Choroid plexus epithelial cell (primary cell): ENCODE measurements at places on chromosomes 2 and 18.

- peak; percentile 47 for DNase-seq
Measured at GRCh38 chr18:26654616-26655524, 106.5 kb upstream of the KCTD1 start.

DNA sequence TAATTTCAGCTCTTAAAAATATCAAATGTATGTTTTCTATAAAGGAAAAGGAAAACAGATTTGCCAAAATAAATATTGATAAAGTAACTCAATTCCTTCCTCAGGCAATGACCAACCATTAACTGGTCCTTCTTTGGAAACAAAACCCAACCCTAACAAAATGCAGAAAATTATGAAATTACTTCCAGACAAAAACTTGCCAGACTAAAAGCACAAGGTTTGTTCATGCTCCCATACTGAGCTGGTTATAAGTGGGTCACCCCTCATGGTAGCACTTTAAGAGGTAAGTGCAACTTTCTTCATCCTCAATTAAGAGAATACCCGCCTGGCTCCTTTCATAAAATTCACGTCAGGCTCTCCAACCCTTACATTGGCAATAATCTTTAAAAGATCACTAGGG, 31.1 kb upstream of the TTC32 start:
- no peak for DNase-seq

- DNase-seq = no peak
Measured at GRCh38 chr2:236964291-236964690, 121.4 kb upstream of the COPS8 start.

GRCh38 chr2:12340164-12340563, 376.6 kb upstream of the TRIB2 start:
- peak; percentile 70 for DNase-seq

GRCh38 chr18:22432657-22433137, 15.0 kb upstream of the CTAGE1 start:
- DNase-seq = peak; percentile 85

GRCh38 chr2:86764661-86765309, 25.9 kb downstream of the CD8A start:
- peak; percentile 75 for DNase-seq

DNA sequence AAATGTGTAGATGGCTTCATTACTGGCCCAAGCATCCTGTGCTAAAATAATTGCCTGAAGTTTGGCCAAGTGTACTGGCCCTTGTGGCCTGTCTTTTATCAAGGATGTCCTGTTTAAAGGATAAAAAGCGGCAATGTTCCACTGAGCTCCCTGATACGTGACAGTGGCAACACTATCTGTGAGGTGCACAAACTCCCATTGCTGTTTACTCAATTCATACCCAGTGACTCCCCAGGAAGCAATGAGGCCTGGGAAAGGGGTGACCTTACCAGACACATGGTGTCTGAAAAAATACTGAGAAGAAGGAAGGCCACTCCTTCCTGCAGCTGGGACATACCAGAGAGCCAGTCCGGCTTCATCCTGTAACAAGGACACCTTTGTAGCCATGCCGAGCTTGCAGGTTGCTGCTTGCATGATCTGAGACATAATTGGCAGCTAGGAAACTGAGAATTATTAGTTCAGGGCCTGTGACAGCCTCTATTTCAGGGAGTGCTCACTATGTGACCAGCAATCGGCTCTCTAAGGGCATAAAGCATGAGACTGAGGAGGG, 198.5 kb upstream of the LRATD1 start:
- no peak for DNase-seq

DNA sequence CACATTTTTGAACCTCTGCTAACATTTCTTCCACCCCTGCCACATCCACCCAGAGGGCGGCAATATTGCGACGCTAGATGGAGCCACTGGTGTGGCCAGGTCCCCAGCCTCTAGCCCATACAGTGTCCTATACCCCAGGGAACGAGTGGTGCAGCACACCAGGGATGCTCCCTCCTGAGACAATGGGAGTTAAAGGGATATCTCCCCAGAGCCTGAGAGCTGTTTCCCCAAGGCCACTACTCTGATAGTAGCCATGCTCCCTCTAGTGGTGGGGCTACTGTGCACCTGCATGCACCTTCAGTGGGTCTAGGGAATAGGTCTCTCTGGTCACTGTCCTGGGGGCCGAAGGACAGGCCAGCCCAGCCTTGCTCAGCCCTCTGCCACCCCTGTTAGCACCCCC, 336.4 kb upstream of the FSHR start:
- DNase-seq = no peak

GRCh38 chr18:47081578-47081977, 46.2 kb upstream of the ELOA2 start:
- DNase-seq = no peak

- DNase-seq = no peak
Measured at GRCh38 chr18:56000041-56000440, 412.0 kb upstream of the TCF4 start.

DNA sequence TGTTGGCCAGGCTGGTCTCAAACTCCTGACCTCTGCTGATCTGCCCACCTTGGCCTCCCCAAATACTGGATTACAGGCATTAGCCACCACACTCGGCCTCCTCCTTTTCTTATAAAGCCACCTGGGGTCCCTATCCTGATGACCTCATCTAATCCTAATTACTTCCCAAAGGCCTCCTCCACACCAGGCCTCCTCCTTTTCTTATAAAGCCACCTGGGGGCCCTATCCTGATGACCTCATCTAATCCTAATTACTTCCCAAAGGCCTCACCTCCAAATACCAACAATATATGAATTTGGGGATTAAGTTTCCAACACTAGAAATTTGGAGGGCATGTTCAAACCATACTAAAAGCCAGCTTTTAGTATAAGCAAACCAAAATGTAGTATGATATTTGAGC, 9.7 kb upstream of the RMC1 start:
- DNase-seq = no peak

DNA sequence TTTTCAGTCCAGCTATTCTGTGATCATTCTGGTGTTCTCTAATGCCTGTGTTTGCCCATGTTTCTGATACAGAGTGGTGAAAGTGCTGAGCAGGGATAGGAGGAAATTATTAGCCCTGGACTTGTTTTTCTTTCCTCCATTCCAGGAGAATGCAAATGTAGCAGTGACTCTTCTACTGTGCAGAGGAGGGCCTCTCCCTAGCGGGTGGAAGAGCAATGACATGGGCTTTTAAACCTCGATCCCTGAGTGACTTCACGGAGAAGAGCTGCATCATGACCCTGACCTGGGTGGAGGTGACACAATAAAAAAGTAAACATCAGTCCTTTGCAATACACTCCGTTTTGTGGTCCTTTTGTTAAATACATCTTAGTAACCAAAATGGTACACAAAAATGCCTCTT, 68.0 kb upstream of the NETO1 start:
- DNase-seq = no peak

- no peak for DNase-seq
Measured at GRCh38 chr2:134392442-134393074, 138.7 kb downstream of the MGAT5 start.

DNA sequence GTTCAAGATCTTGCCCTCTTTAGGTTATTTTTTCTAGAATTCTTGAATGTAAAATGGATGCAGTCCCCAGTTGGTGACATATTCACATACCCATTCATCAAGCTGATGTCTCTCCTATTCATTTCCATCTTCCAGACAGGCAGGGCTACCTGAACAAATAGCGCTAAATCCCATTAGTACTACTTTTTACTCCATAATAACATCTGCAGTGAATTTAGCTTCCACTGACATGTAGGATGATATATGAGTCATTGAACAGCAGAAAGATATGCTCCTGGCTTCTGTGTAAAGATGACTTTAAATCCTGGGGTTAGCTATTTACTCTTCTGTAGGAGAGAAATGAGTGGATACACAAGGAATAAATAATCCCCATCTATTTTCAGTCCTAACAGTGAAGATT, 194.7 kb downstream of the RND3 start:
- peak; percentile 60 for DNase-seq

- DNase-seq = peak; percentile 78
Measured at GRCh38 chr2:164430166-164430783, 191.0 kb downstream of the GRB14 start.

DNA sequence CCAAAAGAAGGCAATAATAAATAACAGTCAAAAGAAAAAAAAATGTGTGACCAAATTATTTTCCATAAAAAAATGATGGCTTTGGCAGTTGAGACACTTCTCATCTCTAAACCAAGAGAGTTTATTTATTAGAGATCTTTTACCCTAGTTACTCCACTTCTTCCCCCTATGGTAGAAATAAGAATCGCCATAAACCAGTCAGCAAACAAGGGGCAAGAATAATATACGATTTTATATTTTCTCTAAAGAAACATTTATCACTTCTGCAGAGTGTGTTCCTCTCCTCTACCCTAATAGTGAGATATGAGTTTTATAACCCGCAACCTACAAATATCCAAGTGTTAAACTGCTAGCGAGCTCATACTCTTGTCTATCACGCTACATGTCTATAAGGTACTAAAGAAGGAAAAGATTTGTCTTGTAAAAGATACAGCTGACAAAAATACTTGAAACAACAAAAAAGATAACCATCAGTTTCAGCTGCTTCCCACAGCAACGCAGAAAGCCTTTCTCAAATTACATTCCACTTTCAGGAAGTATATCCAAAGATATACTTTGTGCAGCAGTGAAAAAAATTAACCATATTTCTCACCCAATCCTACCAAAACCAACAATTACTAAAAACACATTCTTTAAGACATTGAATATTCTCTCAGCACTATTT, 2.3 kb downstream of the RNF103 start:
- peak; percentile 41 for DNase-seq

DNA sequence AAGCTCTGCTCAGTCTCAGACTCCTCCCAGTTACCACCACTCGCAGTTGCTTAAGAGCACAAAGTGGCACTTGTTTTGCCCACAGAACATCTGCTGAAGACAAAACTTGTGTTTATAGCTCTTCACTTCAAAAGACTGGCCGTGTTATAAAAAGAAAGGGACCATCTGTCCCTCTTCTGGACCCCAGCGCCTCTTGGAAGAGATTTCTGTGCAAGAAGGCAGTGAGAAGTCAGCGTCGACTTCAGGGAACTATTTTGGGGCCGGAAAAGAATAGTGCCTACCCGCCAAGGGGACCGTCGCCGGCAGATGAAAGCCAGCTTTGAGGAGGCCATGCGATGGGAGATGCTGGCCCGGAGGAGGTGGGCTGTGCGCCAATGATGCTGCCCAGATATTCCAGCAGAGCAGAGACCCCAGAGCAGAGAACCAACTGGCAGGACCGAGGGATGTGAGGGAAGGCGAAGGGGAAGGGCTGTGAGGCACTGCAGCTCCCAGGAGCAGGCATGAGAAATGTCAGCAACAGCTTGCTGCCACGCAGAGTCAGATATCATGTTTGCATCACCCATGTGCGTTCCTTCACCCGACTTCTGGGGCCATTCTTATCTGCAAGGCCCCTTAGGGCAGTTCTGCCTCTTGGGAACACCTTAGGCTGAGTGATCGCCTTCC, 270.9 kb downstream of the ATAD2B start:
- DNase-seq = no peak

DNA sequence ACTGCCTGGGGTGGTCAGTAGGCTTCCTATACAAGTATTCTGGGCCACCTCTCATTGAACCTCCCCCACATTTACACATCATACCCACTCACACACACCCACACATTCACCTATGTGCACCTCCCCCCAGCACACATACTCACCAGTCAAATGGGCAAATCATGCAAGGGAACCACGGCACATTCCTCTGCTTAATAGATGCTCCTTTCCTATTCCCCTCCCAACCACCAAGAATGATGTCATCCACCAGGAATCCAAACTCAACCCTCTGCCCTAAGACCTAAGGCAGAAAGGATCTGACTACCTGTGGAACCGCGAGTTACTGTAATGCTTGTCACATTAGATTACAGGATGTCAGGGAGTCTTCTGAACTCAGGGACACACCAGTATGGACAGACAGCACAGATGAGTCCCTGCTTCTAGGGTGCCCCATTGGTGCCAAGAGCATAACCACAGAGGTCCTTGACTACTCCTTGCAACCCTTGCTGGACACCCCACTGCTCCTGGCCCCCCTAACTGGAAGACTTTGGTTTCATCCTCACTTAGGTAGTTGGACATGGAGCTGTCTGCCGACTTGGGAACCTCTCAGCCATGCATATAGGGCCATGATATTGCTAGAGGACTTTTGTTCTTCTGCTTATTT, 21.5 kb upstream of the CAB39 start:
- peak; percentile 60 for DNase-seq

GRCh38 chr2:32061973-32062861, 1.1 kb upstream of the SPAST start:
- peak; percentile 60 for DNase-seq

DNA sequence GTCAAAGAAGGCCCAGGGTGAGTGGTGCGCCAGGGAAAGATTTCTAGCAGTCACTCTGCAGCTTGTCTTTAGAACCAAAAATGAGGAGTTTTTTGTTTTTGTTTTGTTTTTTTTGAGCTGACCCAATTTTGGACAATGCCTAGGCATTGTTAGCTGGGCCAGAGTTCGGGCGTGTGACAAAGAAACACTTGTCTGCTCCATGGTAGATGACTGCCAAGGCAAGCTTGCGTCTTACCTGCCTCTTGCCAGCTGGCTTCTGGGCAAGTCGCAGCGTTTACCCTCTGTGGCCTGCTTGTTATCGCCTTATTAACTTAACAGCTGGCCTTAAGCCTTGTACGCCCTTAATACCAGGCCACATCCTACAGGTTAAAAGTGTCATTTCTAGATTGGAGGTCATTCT, 114.3 kb downstream of the GALNT1 start:
- no peak for DNase-seq

DNA sequence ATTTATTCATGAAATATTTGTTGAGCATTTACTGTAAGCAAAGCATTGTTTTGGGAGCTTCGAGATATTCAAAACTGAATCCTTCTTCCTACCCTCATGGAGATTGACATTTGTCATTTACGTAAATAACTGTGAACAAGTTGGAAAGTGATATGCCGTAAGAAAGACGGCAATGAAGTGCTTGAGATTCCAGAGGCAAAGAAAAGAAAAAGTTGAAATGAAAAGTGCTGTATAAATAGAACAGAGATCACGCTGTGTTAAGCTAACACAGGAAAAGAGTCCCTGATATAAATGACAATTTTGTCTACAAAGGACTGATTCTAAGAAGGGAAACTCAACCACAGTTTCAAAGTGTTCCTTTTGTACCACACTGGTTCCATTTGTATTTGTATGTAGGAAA, 1.8 kb downstream of the CHRNA1 start:
- DNase-seq = peak; percentile 30

DNA sequence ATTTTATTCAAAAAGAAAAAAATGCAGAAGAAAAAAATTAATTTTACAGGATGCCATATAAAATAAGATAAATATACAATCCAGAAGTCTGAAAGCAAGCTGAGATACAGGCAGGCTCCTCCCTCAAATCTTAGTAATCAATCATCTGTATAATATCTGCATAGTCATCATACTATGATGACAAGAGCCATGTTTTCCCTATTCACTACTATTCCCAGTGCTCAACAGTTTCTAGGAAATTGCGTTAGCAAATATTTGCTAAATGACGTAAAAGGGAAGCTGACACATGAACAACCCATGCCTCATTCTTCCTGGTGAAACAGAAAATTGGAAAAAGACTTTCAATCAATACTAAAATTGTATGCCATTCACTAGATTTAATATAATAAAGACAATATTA, 793.2 kb downstream of the SUCLG1 start:
- peak; percentile 3 for DNase-seq
